ENCODE measurements at places on chromosomes 2 and 18.

- no peak for DNase-seq
Observed at GRCh38 chr2:239630618-239631286, 229.9 kb upstream of the HDAC4 start.

DNA sequence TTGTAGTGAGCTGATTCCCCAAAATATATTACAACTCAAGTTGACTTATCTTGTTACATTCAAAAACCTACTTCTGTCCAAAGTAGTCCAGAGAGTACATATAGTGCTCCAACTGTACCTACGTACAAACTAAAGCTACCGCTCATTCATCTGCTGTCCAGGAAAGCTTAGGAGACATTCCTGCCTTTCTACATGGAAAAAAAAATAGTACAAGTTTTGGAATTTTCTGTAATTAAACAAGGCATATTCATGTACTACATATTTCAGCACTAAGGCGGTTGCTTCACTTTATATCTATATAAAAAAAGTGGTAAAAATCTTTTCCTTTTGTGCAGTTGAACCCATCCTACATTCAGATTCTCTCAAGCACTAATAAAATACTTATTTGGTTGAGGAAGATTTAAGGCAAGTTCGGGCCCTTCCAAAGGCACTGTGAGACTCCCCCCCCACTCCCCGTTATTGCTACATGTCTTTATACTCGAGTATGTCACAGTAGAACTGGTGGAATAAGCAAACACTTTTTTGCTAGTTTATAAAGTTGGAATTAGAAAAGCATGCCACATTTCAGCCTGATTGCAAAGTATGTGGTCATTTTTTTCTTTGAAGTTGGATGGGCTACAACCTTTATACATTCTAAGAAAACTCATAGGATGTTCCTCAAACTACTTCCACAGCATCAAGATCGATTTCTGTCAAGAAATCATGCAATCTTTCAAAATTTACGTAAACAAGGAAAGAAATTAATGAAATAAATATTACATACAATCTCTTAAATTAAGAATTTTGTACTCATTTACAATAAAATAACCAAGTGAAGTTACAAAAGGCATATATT, 3.7 kb downstream of the ZFP36L2 start:
- no peak for DNase-seq

DNA sequence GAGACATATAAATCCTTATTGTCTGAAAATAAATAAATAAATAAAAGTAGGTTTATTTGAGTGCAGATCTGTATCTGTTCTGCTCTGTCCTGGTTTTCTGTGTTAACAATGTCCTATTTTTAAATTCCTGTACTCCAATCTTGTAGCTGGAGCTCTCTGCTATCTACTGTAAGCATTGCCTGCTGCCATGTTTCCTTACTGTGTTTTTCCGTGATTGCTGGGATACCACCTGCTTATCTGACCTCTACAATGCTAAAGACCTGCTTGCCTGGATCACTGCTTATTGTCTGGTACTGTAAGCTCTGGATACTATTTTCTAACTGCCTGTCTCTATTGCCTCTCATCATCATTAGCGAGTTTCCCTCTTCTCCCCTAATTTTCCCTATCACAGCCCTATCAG, 11.6 kb downstream of the PTPN4 start:
- no peak for DNase-seq

DNA sequence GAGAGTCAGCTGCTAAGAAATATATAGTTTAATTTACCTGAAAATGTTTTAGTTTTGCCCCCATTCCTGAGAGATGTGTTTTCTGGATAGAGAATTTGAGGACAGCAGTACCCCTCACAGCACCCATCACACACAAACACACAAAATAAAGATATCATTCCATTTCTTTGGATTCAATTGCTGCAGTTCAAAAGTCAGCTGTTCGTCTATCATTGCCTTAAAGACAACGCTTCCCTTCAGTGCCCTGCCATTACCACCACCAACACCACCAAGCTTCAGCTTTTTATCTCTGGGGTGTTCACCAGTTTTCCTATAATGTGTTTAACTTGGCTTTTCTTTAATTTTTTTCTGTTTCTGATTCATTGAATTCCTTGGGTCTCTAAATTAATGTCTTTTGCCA, 49.7 kb downstream of the RDH14 start:
- DNase-seq = no peak

DNA sequence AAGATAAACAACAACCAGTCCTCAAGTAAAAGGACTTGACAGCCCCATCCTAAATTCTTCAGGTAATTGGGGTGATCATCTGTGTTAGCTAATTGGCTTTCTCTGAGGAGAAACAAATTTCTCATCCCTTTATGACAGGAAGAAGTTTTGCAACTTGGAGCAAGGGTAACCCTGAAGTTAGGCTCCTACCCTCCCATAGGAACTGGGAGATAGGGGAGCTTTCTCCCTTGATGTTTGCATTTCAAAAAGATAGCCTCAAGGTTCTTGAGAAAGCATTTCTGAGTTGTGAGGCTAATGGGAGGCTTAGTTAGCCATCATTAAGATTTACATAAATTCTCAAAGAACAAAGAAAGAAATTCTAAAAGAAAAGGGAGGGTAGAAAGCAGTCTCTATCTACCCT, 95.4 kb downstream of the MAP2 start:
- no peak for DNase-seq

GRCh38 chr2:16365366-16365765, 300.3 kb downstream of the CYRIA start:
- DNase-seq = no peak

DNA sequence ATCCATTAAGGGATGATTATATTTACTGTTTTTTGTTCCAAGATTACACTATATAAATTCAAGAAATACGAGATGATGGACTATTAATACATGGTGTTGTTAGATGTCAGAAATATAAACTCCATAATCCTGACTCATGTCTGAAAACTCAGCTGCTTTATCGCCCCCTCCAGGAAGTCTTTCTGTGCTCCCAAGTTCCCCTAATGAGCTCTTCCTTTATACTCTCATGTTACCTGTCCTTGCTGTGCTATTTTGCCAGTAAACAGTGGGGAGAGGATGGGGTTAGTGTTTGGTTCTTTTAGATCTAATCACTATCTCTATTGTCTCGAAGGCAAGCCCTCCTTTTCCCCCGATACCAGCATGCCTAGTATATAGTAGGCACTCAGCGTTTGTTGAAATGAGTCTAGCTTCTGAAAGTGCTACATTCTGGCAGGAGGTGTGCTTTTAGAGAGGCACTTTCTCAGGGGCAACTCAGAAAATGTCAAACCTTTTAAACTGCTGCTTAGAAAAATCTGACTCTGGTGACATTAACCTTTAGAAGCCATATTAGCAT, 21.4 kb upstream of the BARD1 start:
- no peak for DNase-seq

- DNase-seq = no peak
Observed at GRCh38 chr2:127420039-127420864, 2.0 kb downstream of the PROC start.

- DNase-seq = no peak
Observed at GRCh38 chr2:59798687-59799232, 754.7 kb downstream of the BCL11A start.

- DNase-seq = no peak
Observed at GRCh38 chr18:2979129-2979528, 33.8 kb downstream of the LPIN2 start.

- no peak for DNase-seq
Observed at GRCh38 chr2:177059293-177059692, 153.3 kb upstream of the HNRNPA3 start.

DNA sequence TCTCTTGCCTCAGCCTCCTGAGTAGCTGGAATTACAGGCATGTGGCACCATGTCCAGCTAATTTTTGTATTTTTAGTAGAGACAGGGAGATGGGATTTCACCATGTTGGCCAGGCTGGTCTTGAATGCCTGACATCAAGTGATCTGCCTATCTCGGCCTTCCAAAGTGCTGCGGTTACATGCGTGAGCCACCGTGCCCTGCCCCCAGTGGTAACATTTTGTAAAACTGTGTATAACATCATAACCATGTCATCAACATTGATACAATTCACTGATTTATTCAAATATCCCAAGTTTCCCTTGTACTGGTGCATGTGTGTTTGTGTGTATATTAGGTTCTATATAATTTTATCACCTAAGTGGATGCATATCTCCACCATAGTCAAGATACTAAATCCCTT, 70.0 kb downstream of the PDCL3 start:
- no peak for DNase-seq

DNA sequence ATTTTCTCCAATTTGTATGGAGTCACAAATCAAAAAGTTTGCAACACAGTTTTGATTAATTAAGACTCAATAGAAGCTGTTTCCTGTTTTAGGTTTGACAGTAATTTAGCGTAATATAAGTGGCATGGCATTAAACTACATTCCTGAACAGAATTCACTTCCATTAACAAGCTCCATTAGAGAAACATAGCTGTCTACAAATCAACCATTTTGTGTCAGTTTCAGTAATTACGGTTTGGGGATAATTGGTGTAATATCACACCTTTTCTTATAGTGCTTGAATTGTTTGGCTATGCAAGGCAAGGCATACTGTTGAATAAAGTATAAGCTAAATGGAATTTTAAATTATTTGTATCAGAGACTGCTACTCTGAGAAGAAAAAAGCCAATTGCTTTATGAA, 585.5 kb downstream of the CBLN2 start:
- DNase-seq = no peak

DNA sequence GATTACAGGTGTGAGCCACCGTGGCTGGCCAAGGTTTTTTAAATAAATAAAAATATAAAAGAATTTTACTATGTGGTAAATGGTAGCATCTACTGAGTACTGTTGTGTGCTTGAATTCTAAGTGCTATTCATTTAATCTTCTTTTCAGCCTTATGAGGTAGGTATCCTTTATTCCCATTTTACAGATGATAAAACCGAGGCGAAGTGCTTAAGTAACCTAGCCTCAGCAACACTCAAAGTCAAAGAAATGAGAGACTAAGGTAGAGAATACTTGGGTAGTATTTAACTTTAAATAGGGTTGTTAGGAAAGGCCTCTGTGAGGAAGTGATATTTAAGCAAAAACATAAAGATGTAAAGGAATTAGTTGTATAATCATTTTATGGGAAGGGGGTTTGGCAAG, 5.7 kb upstream of the THOC1 start:
- DNase-seq = no peak

DNA sequence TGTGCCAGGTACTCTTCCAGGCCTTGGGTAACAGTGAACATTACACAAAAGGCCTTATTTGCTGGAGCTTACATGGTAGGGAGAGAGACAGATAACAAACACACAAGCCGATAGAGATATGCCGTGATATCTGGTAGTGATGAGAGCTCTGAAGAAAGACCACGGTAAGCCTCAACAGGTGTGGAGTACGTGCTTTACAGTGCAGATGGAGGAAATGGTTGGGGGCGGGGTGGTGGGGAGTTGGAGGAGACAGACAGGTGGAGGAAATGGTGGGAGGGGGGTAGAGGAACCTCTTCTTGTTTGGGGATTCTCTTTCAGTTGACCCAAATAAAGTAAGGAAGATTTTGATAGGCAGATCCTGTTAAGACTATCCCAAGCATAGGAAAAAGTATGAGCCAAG, 141.1 kb upstream of the ALPP start:
- no peak for DNase-seq

- no peak for DNase-seq
Observed at GRCh38 chr2:102051692-102052277, 60.0 kb downstream of the IL1R2 start.

GRCh38 chr2:232941912-232942594, 71.0 kb downstream of the NGEF start:
- DNase-seq = no peak

DNA sequence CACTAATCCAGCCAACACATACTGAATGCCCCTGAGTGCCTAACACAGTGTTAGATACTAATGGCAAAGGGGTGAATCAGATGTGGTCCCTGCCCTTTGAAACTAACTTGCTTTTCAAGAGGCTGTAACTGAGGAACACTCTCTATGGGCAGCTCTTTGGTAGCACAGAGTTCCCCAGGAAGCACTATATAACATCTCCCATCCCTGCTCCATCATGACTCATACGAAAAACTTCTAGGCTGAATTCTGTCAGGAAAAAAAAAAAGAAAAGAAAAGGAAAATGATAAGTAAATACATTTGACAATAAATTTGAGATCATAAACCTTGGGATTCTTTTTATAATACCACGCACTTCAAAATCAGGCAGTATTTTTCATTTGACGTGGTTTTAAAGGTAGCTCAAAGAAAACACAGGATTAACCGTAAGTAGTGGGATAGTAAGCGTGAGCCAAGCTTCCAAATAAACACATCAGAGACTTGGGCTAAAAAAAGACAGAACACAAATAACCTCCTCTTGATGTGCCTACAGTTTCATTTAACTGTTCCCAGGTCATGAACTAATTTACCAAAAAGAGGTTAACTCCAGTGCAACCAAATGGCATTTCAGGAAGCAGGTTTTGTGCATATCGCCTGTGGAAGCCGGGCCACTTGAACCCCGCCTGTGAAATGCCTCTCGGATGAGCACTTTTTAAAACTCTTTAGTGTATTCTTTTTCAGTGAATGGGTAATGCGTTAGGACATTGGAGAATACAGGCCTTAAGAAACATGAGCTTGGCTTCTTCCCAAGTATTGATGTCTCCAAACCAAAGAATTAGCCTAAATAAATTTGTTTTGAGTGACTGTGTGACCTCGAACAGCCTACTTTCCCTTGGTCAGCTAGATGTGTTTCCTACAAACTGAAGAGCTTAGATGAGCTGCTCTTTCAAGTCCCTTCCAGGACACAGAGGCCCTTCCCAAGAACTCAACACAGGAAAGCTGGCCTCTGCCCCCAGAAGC, 42.0 kb downstream of the RDH14 start:
- DNase-seq = no peak

- DNase-seq = no peak
Observed at GRCh38 chr2:112767693-112768330, 3.4 kb upstream of the CKAP2L start.

GRCh38 chr18:10197097-10197496, 257.3 kb upstream of the APCDD1 start:
- no peak for DNase-seq

DNA sequence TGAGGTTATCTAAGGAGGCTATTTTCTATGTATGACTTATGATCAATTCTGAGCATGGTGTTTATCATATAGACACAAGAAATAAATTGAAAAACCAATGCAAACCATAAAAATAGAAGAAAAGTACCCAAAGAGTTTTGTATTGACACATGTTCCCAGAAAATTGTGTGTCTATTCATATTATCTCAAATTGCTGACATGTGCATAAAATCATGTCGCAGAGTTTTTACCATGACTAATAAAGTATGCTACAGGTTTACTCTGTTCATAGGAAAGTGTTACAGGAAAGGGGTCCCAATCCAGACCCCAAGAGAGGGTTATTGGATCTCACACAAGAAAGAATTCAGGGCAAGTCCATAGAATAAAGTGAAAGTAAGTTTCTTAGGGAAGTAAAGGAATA, 290.7 kb upstream of the NRXN1 start:
- DNase-seq = no peak

- DNase-seq = no peak
Observed at GRCh38 chr2:71925268-71926088, 222.2 kb downstream of the CYP26B1 start.

DNA sequence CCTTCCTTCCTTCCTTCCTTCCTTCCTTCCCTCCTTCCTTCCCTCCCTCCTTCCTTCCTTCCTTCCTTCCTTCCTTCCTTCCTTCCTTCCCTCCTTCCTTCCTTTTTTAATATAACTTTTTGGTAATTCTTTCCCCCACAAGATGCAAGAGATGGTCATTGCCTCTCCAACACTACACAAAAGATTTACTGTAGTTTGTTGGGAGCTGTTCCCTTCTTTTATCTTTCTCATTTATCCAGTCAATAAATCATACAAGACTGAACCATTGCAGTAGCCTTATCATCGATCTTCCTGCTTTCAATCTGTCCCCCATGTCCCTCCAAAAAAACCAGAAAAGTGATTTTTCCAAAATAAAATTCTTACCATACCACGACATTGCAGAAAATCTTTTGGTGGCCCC, 8.2 kb downstream of the APCDD1 start:
- no peak for DNase-seq

GRCh38 chr2:159944874-159945273, 117.5 kb downstream of the PLA2R1 start:
- no peak for DNase-seq

Data from CD4-positive, alpha-beta memory T cell (primary cell).